Panc1 (cell line): ENCODE measurements at places on chromosomes 4 and X.

DNA sequence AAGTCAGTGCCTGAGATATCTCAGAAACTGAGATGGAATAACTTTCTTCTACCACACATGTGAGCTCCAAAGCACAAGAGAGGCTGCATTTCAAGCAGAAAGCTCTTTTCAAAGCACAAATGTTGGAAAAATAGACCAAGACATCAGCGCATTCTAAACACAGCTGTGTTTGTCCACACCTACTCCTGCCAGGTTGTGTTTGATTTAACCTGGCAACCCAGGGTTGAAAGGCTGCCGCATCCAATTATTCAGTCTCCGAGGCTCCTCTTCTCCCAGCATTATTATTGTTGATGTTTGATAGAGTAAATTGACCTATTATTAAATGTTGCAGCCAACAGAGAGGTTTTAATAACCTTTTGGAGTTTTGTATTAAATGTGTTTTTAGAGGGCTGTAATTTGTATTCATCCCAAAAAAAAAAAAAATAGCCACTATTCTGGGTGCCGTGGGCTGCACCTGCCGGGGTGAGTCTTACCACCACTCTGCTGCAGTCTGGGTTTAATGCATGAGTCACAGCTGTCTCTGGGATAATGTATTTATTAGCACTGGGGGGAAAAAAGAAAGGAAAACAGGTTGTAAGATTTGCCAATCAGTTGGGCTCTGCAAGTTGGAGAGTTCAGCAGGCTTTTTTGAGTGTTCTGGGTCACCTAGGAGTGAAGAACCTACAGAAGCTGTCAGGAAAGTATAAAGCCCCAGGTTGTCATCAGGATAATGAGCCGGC, 105.2 kb upstream of the NOCT start:
- no peak for DNase-seq

- DNase-seq: no peak
Observed at GRCh38 chrX:66633541-66633940, 5.3 kb downstream of the EDA2R start.

- no peak for DNase-seq
Observed at GRCh38 chr4:145496292-145496691, 14.6 kb downstream of the SMAD1 start.

GRCh38 chr4:13733817-13734216, 106.3 kb upstream of the BOD1L1 start:
- DNase-seq: no peak

DNA sequence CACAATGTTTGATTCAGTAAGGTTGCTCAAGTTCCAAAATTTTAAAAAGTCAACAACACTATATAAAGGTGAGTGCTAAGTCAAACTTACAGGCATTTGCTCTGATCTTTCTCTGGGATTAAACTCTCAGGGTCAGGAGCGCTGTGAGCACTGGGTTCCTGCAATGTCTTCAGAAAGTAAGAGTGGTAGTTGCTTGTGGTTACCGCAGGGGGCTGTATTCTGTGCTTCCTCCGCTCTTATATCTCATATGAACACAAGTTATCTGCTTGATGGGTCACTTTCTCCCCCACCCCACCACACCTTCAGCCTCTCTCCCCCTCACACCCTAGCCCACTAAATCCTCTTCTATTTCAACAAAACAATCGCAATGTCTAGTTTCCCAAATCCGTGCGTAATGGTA, 116.4 kb upstream of the IGSF1 start:
- peak; percentile 1 for DNase-seq
